ENCODE measurements at places on chromosomes 7 and 10. TPM values are rescaled to one million over a fixed set of nuclear protein-coding genes. Genes with fewer than 3 reads are reported as not detected.

DNA sequence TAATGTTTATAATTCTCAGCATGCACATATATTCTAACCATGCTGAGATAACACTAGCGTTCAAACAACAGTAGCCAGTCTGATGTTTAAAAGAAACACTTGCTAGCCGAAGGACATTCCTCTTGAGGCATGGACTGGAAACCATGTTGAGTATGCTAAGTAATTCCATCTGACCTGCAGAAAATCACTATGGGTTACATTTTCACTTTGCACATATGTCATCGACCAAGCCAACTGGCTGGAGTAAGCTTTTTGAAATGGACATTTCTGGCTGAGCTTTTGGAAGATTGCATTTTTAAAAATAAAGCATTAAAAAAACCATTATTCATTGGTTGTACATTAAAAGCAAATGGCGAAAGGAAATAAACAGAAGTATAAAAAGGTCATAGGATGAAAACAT, 88.2 kb downstream of the BBS9 start:
- no peak for DNase-seq

- no peak for DNase-seq
Measured at GRCh38 chr7:106792233-106792926, 72.7 kb upstream of the PIK3CG start.

DNA sequence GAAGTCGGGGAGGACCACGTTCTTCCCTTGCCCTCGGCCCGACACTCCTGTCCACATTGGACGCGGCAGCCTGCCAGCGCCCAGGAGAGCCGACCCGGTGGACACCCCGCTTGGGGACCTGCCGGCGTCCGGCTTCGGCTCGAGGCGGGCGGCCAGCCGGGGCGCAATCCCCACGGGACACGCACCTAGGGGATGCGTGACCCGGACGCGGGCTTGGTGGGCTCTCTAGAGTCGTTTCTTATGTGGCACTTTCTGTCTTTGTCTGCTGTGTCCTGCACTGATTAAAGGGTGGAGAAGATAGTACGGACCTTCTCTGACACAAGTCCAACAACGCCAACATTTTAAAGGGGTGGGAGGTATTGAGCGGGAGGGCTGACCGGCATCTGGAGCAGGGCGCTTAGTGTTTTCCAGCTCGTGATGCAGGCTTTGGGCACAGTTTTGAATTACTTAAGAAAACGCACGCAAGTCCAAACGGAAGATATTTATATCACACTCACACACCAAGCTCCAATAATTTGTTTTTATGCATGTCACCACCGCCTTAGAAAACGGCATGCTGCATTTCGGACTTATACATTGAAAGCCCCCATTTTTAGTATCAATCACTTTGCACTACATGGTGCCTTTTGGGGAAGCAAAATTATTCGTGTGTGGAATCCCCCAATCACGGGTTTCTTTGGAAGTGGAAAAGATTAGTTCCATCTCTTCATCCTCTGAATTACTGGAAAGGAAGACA, 3.9 kb upstream of the SPAG6 start:
- peak; percentile 34 for DNase-seq

DNA sequence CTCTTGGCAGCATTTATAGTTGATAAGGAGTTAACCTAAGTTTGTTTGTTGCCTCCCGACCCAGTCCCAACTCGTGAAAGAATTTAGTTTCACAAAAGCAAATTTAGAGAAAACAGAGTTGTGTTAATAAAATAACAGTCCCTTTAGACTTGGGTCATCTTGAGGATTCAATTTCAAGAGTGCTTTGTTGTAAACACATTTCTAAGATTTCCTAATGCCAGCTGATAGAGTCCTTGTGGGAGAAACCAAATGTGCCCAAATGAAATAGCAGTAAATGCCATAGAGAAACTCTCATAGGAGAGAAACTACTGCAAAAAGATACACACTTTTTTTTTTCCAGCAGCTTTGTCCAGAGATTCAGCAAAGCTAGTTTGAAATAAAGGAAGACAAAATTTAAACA, 211.3 kb upstream of the BMPER start:
- no peak for DNase-seq

DNA sequence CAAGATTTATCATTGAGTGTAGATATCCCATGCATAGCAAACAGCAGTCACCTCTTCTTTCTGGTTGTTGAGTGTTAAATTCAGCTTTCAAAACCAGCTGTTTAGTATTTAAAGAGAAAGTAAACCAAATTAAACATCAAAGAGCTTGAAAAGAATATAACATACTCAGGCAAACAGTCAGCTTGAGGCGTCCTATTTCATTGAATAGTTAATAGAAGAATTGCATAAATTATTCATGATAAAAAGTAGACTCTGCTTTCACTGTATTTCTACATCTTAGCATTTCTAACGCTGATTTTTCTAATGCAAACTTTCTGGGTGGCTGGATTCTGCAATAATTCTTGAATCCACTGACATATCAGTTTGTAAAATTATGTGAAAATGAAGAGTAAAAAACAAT, 464.5 kb upstream of the LRRN3 start:
- no peak for DNase-seq

DNA sequence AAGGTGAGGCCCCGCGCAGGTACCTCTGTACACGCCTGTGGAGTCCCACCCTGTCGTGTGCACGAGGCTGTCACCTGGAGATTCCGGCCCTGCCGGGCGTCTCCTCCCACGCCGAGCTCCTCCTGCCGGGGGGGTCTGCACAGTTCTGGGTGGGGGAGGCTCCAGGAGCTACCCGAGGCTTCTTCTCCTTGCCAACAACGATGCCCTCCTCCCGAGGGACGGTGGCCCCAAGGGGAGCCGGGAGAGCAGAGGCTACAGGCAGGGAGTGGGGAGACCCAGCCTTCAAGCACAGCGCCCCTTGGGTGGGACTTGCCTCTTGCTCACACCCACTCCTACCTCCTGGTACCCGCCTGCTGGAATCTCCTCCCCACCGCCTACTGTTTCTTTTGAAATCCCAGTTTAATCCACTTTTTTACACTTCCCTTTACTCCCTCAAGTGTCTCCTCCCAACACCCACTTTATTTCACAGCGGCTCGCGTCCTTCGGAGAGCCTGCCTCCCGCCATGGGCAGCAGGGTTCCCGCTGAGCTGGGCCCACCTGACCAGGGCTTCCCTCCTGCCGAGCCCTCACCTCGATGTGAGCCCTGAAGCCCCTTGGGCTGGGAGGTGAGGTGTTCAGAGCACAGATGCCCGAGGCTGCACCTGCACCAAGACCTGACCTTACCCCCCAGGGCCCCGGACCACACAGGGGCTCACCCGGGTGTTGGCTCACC, 338.1 kb downstream of the DNAJB6 start:
- no peak for DNase-seq

DNA sequence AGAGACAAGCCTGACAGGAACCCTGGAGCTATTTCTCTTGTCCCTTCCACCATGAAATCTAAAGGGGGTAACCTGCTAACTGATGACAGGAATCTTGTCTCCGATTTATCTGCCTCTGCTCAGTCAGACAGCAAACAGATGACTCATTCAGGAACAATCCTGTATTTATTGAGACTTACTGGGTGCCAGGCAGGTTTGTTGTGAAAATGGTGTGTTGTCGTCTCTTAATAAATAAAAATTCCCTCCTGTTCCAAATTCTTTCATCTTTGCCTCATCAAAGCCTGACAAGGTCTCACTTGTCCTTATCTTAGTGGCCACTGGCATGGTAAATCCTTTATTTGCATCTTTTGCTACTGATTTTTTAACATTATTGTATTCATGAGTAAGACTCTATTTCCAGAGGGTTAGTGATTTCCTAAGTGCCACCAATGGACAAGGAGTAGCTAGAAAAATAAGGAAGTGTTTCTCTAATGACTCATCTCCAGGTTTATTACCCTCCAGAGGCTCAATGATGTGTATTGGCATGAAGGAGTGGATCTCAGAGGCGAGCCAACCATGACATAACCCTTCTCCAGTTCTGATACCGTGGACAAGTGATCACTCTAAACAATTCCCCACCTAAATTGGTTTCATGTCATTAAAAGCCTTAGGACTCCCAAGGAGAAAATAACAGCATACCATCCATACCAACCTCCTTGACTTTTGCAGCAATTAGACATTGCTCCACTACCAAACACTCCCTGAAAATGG, 724.0 kb downstream of the GRID1 start:
- peak; percentile 94 for DNase-seq

GRCh38 chr7:78691584-78691983, 761.9 kb downstream of the MAGI2 start:
- DNase-seq, result no peak

DNA sequence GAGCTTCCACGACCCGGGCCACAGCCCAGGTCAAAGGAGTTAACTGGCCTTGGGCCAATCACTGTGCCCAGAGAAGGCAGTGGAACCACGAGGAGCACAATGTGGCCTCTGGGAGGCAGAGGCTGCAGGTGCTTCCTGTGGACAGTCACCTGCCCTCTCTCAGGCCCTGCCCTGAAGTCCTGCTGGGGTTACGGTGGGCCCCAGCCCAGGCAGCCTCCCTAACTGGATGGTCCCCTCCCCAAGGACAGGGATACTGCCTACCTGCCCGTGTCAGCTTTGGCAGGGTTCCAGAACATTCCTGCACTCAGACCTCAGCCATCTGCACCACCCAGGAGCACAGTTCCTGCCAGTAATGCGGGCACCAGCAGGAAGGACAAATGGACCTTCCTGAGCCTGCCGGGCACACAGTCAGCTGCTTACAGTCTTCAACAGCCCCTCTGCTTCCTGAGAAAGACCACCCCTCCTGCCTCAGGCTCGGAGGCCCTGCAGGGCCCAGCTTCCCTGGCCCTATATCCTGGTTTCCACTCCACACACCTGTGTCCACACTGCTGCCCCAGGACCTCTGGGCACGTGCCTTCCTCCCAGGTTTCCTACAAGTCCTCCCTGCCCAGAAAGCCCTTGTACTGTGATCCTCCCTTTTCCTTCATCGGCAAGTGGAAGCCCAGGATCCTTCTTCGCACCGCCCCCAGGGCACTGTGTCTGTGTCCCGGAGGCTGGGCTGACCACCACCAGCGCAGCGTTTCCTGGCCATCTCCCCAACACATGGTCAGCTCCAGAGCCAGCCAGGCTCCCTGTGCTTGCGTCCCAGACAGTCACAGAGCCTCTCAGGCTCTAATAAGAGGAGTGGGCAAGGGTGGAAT, 23.3 kb downstream of the WDR86 start:
- no peak for DNase-seq

DNA sequence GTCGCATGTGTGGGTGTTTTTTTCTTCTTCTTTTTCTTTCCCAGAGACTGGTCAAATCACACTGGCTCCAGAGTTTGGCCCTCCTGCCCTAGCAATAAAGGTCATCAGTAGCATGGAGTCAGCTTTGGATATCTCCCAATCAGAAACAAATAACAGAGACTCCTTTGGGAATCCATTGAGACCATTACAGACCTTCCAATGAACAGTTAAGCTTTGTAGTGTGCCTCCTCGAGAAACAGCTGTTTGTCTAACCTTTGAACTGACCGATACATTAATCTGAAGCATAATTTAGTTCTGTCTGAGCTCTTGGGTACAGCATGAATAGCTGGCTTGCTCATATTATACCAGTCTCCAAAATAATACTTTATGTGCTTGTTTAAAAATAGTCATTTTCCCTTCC, 1103.2 kb downstream of the GATA3 start:
- DNase-seq, result no peak

DNA sequence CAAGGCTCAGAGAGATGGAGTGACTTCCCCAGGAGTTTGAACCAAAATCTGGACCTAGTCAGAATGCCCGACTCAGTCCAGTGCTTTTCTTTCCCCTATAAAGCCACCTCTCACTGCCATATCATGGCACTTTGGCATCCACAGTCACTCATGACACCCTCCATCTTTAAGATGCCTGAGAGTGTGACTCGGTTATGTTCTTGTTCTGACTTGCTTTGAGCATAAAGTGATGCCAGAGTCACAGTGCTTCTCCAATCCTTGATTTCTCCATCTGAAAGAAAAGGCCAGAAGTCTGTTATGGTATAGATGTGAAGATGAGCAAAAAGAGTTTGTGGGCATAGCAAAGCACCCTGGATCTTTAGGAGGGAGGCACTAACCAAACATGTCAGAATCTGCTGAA, 538.1 kb downstream of the SORCS1 start:
- DNase-seq, result no peak

DNA sequence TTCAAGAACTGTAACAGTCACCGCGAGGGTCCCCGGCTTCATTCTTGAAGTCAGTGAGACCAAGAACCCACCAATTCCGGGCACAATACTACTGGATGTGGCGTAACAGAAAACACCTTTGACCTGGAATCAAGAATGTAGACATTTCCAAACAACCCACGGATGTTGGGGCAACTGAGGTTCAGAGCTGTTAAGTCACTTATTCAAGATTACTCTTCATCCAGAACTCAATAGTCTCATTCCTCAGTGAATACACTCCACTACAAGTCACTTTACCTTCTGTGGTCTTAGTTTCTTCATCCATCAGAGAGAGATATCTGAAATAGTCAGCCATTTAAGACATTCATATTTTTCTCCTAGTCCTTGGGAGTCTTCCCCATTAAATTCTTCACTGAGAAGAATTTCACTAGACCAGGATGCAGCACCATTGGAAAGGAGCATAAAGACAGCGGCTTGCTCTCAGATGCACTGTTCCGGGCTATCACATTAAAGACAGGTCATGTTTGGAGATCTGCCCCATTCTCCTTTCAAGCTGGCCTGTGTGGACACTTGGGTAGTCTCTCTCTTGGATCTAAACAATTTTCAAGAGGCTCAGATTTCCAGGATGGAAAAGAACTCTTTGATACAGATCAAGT, 32.3 kb upstream of the ARID5B start:
- DNase-seq, result no peak

DNA sequence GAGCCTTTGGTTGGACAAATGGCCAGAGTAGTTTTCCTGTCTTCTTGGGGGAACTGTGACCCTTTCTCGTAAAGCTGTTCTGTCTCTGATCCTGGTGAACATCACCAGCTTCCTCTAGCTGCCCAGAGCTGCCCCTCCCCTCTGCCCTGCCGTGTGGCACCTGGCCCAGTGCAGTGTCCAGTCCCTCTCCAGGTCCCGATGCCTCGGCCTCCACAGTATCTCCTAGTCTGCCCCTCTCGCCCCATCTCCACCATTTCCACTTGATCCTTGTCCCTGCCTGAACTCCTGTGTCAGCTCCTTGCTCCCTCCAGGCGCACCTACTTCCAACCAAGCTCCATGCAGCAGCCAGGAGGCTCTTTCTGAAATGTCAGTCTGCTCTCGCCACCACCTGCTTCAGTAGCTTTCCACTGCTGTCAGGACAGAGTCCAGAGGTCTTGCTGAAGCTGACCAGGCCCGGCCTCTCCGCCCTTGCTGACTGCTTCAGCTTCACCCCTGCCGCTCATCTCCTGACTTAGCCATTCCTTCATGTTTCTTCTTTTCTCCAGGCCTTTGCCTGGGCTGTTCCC, 133.6 kb downstream of the GRK5 start:
- no peak for DNase-seq

GRCh38 chr7:120091807-120092206, 181.2 kb upstream of the KCND2 start:
- no peak for DNase-seq

DNA sequence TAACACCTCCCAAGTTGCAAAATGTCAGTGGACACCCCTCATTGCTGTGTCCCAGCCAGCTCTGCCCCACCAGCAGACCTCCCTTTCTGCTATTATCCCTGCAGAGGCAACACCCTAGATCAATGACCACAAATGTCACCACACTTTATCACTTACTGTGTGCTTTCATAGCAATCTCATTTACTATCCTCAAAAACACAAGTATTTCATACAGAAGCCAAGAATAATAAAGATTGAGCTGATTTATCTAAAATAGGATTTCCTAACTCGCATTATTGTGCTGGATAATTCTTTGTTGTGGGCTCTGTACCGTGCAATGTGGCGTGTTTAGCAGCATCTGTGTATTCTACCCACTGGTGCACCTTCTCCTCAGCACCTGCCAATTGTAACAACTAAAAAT, 13.2 kb upstream of the ABCB5 start:
- DNase-seq, result no peak

DNAJC2 gene
- 29.0 TPM for total RNA-seq

SPDYE2B gene
- not detected for total RNA-seq

DPYSL4 gene
- not detected for total RNA-seq

GPR26 gene
- not detected for total RNA-seq
